ENCODE measurements at places on chromosomes 11 and 22.

DNA sequence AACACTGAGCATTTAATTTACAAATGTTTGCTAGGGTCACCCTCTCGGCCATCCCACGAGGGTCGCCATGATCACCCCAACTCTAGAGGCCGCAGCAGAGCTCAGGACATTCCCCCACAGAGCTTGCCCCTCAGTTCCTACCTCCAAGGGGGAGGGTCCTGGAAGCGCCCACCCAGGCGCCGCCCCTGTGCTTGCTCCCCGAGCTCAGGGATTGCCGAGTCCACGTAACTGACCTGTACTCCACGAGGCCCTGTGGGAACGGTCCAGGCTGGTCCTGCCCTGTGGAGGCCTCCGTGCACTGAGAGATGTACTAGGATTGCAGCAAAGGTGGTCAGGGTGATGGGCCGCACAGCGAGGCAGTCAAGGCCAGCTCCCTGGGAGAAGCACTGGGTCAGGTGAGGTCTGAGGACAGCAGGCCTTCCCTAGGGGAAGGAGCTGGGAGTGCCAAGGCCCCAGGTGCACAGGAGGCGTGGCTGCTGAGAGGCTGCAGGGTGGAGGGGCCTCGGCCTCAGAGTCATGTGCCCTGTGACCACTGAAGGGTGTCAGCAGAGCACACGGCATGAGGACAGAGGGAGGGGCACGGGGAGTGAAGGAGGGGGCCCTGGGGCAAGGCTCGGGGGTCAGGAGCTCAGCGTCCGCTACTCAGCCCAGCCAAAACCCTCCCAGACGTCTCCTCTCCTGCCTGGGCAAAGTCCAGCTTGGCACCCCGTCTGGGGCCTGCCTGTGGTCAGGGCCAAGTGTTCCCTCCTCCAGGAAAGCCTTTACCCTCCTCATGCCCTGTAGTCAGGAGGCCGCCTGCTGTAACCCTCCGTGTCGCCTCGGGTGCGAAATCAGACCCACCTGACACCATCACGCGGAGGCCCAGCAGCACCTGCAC is 2.4 kb upstream of the MIOX start:
- no peak for DNase-seq

GRCh38 chr11:324156-324555 is 3.5 kb upstream of the IFITM3 start:
- no peak for DNase-seq

DNA sequence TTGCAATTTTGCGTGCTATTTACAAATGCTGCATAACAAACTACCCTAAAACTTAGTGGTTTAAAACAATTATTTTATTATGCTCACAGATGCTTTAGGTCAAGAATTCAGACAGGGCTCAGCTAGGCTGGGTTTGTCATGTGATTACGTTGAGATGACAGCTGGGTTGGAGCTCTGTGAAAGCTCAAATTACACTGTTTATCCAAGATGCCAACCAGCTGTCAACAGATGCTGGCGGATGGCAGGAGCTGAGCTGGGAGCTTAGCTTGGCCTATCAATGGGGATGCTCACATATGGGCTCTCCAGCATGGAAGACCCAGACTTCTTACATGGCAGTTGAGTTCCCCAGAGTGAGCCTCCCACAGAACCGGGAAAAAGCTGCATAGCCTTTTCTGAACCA is 62.7 kb downstream of the STK33 start:
- DNase-seq: no peak

- DNase-seq: no peak
These were observed 137.2 kb upstream of the OPCML start for GRCh38 chr11:133669371-133670053.

GRCh38 chr22:49748514-49748913 is 79.2 kb downstream of the BRD1 start:
- DNase-seq: no peak

GRCh38 chr11:123159183-123159857 is 35.7 kb downstream of the CLMP start:
- DNase-seq: no peak

- no peak for DNase-seq
These were observed 32.2 kb downstream of the ART5 start for GRCh38 chr11:3609416-3610265.

DNA sequence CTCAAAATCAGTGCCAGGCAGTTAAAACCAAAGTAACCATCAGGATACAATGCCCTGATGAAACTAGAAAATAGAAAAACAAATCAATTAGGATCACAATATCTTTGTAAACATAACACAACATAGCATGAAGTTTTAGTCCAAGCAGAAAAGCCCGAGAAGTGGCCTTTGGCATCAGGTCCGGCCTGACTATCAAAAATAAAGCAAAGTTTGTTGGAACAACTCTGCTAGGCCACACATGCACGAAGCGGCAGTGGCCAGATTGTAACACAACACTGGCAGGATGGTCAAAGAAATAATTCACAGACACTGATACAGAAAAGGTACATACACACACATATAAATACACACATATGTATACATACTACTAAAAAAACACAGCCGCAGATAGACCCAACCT is 26.9 kb downstream of the CDON start:
- DNase-seq: no peak

- DNase-seq: no peak
These were observed 507.1 kb downstream of the SOX6 start for GRCh38 chr11:15849257-15849656.

DNA sequence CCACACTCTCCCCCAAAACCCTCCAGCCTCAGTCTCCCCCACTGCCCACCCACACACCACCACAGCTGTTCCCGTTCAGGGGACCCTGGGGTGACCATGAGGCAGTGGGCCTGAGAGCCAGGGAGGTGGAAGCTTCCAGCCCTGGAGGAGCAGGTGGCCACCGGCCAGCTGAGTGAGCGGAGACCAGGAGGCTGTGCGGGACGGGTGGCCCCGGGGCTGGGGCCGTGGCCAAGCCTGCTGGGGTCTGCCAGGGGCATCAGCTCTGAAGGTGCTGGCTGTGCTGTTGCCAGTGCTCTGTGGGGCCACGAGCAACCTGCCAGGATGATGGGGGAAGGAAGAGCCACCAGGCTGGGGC is 26.0 kb downstream of the OSBPL5 start:
- DNase-seq: no peak

- no peak for DNase-seq
These were observed 76.9 kb downstream of the DSCAML1 start for GRCh38 chr11:117720061-117720511.

DNA sequence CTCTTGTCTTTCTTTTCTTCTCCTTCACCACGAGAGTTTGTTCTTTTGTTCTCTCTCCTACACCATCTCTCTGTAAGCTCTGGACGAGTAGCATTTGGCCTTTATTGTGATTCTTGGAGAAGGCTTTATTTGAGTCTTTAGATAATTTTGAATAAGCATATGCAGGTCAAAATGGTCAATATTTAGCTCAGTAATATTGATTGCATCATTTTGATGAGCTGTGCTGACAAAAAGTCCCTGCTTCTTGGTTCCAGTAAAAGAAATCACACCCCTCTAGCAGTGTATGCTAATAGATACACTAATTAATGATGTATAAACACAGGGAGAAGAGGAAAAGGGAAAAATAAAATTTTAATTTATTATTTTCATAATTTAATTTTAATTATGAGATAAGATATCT is 25.8 kb upstream of the MUC15 start:
- DNase-seq: no peak

GRCh38 chr11:41522899-41523672 is 63.6 kb upstream of the LRRC4C start:
- no peak for DNase-seq

- no peak for DNase-seq
These were observed 64.6 kb upstream of the LMO1 start for GRCh38 chr11:8328231-8328794.

DNA sequence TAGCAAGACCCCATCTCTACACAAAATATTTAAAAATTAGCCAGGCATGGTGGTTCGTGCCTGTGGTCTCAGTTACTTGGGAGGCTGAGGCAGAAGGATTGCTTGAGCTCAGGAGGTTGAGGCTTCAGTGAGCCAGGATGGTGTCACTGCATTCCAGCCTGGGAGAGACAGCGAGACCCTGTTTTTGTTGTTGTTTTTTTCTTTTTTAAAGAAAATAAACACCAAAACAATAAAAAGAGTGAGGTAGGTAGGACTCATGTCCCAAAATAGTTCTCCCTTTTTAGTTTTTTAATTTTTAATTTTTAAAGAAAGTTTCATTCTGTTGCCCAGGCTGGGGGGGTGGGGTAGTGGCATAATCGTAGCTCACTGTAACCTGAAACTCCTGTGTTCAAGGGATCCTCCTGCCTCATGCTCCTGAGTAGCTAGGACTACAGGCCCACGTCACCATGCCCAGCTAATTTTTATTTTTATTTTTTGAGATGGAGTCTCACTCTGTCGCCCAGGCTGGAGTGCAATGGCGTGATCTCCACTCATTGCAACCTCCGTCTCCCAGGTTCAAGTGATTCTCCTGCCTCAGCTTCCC is 25.5 kb upstream of the MALAT1 start:
- no peak for DNase-seq

- DNase-seq: no peak
These were observed 10.5 kb upstream of the FUT4 start for GRCh38 chr11:94533206-94533605.

GRCh38 chr22:41922940-41923594 is 3.5 kb downstream of the TNFRSF13C start:
- no peak for DNase-seq

GRCh38 chr22:29277927-29278326 is 9.9 kb downstream of the EWSR1 start:
- no peak for DNase-seq

DNA sequence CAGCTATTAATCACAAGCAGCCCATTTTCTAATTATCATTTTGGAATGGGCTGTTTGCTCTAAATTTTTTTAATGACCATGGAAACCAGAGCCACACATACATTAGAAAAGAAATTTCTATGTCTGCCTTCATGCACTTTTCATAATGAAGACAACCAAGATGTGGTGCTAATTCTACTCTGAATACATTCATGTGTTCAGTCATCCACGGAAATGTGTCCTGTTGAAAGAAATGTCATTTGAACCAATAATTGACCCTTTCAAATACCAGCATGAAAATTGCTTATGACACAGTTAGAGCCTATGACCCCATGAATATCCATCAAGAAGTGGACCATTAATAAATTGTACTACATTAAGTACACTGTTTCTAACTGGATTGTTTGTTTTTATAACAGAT is 99.7 kb upstream of the KCNA4 start:
- DNase-seq: no peak

- no peak for DNase-seq
These were observed 29.5 kb downstream of the TRIOBP start for GRCh38 chr22:37726241-37726887.

GRCh38 chr11:2355000-2355644 is 22.0 kb upstream of the CD81 start:
- DNase-seq: no peak

- DNase-seq: no peak
These were observed 3.6 kb upstream of the INPP5J start for GRCh38 chr22:31119026-31119717.

DNA sequence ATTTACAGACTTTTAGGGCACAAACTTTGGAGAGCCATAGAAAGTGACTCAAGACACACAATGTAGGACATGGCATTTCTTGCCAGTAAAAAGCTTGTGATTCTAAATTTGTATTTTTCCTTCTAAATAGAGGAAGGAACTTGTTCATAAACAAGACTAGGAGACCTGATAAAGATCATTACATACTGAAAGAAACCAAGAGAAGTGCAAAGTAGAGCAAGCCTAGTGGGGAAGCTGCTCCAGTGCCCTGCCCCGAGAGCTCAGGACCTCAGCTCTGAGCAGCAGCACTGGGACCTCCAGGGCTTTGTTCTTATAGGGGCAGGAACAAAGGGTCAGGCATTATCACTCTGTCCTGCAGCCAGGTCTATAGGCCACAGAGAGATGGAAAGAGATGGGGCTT is 7.2 kb downstream of the IRAG1 start:
- DNase-seq: no peak

- DNase-seq: no peak
These were observed 944.3 kb downstream of the BRD1 start for GRCh38 chr22:48883211-48883960.

DNA sequence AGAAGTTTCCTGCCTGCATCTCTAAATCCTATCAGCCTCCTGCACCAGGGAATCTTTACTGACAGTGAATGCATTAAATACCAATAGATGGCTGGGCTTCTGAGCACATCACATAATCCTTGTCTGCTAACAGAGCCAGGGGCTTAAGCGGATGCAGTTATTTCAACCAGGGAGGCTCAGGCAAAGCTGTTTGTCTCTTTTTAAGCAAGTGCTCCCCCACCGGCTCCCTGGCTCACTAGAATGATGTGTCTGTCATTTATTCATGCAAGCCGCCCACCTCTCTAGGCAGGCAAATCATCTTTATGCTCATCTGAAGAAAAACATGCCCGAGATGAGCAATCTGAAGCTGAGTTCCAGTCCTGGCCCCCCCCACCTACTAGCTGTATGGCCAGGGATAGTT is 182.3 kb downstream of the TENM4 start:
- DNase-seq: no peak

- DNase-seq: no peak
These were observed 128.5 kb downstream of the ENTHD1 start for GRCh38 chr22:39765046-39765445.

DNA sequence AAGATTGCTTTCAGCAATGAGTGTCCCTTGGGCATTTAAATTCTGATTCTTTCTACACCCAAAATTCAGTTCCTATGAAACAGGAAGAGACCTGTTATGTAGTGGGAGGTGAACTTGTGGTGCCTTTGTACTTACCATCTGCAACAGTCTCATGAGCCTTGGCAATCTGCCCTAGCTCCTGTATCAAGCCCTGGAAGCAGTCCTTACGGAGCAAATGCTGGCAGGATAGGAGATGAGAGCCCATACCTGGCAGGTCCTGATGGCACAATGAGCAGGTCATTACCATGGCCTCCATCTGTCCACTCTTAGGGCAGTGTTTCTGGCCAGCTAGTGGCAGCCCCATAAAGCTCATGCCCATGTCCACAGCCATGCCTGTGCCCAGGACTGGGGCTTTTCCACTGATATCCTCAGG is 10.8 kb downstream of the TRIM66 start:
- DNase-seq: no peak

- no peak for DNase-seq
These were observed 1.7 kb upstream of the OR52K1 start for GRCh38 chr11:4480577-4481239.

DNA sequence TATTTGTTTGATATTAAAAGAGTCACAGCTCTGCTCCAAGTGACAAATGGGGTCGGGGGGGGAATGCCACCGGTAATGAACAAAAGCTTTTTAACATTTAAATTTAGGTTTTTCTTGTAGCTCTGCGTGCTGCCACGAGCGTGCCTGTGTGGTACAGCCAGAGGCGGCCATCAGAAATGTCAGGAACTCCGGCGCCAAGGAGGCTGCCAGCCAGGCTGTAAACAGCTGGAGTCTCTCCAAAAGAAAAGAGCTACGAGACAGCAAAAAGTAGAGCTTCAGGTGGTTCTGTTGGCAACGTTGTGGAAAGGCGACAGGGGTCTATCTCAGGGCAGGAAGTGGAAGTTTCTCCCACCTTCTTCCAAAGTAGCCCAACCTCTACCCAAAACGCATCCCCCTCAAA is 532.8 kb downstream of the OPCML start:
- DNase-seq: no peak

- DNase-seq: no peak
These were observed 1220.2 kb downstream of the JRKL start for GRCh38 chr11:97610000-97610399.
